T-cell (primary cell): ENCODE measurements at places on chromosomes 7 and 10.

DNA sequence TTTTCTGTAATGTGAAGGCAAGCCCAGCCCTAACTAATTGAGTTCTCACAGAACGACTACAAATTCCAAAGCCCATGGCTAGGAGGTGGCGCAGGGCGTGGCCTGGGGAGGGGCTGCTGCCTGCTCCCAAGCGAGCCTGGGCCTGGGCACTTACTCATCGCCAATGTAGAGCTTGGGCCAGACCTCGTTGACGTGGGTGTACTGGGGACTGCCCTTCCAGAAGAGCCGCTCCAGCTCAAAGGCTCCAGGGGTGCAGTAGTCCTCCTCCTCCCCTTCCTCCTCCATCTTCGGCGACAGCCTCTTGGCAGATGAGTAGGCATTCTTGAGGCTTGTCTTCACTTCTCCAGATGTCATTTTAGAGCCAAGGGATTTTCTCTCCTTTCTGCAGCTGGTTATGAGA lies 53.3 kb upstream of the SAMD8 start:
- no peak for DNase-seq
- H3K4me3 ChIP-seq = no peak overlapping the region
- H3K27me3 ChIP-seq = no peaks in the 10 kb centered on the region
- H3K4me1 ChIP-seq = no peaks in the 10 kb centered on the region
- H3K36me3 ChIP-seq = no peaks in the 10 kb centered on the region

DNA sequence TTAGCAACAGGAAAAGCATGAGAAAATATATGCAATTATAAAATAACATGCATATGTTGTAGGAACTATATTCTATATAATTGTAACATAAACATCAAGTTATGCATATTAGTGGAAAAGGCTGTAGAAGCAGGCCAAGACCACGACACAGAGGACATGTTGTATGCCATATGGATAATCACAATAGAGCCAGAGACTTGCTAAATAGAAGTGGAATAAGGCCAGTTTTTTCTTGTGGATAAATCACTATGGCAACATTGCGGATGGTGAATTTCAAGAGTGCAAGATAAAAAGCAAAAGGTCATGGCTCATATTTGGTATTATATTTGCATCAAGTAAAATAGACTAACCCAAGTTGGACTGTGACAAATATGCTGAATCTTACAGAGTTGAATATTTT lies 93.0 kb downstream of the PCDH15 start:
- no peaks in the 10 kb centered on the region for H3K4me1 ChIP-seq
- H3K4me3 ChIP-seq = no peak overlapping the region
- no peak for DNase-seq
- H3K36me3 ChIP-seq = no peaks in the 10 kb centered on the region
- H3K27me3 ChIP-seq = no peaks in the 10 kb centered on the region

DNA sequence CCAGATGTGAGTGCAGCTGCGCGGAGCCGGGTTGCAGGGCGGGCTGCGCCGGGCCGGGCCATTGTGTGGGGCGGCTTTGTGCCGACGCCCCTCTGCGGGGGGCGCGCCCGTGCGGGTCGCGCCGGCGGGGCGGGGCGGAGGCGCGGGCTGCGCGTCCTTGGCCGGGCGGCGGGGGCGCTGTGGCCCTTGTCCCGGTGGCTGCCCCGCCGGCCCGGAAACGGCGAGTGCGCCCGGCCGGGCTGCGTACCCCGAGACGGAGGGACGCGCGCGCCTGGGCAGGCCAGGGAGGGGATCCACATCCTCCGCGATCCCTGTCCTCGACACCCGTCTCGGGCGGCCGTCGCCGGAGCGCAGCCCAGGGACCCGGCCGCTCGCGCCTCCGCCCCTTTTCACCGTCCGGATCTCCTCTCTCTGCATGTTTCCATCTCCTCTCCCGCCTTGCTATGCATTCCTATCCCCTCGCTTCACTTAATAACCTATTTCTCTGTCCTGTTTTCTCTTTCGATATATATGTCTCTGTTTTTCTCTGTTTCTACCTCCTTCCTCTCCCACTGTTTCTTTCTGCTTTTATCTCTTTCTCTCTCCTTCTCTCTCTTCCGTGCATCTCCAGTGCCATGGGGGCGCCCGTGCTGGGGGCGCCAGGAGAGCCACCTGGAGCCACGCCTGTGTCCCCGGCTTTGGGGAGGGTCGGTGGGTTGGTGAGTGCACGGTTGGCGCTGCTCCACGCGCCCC lies 765 bp downstream of the PFKFB3 start:
- peak overlapping the region; percentile 59 for H3K4me3 ChIP-seq
- no peak overlapping the region for H3K27ac ChIP-seq
- no peaks in the 10 kb centered on the region for H3K27me3 ChIP-seq
- peaks cover 17% of the 10 kb centered on the region for H3K4me1 ChIP-seq
- DNase-seq = no peak
- H3K36me3 ChIP-seq = no peaks in the 10 kb centered on the region

- no peak overlapping the region for H3K27ac ChIP-seq
- no peak for DNase-seq
- H3K36me3 ChIP-seq = no peaks in the 10 kb centered on the region
- no peaks in the 10 kb centered on the region for H3K4me1 ChIP-seq
Observed at GRCh38 chr7:26989897-26990670, 105.7 kb downstream of the HOXA1 start.

GRCh38 chr7:129423700-129424410 lies 10.4 kb upstream of the STRIP2 start:
- no peak for DNase-seq
- H3K27me3 ChIP-seq = no peaks in the 10 kb centered on the region
- no peak overlapping the region for H3K27ac ChIP-seq
- H3K36me3 ChIP-seq = peaks cover 15% of the 10 kb centered on the region

- H3K36me3 ChIP-seq = no peaks in the 10 kb centered on the region
- no peaks in the 10 kb centered on the region for H3K27me3 ChIP-seq
- H3K4me3 ChIP-seq = no peak overlapping the region
- DNase-seq = no peak
- no peak overlapping the region for H3K27ac ChIP-seq
- no peaks in the 10 kb centered on the region for H3K4me1 ChIP-seq
Observed at GRCh38 chr10:34499612-34500279, 315.4 kb downstream of the PARD3 start.

DNA sequence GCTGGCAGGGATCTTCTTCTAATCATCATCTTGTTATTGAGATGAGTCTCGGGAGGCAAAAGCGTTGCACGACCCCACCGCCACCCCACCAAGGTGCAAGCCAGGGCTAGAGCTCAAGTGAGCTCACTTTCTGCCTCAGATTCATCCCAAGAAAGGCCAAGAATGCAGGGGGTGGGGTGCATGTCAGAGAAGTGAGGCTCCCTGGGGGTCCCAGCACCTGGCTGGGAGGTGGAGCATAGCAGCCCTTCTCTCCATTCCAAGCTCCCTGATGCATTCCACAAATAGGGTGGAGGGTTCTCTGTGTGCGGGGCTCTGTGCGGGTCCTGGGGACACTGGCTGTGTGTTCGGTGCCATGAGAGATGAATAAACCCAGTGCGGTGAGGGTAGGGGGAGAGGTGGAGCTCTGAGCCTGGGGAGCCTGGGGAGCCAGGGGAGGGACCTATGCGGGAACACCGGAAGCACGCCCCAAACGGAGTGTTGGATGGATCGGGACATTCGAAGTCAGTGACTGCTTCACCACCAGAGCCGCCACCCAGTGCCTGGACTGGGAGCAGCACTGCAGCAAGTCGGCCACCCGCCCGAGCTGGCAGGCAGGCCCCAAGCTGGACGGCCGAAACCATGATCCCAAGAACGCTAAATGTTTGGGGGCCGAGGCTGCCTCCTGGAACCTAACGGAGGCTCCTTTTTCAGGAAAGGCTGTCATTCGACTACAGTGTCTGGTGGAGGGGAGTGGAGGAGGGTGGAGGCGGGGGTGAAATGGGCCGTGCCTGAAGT lies 17.9 kb upstream of the HMX3 start:
- H3K4me3 ChIP-seq = no peak overlapping the region
- no peaks in the 10 kb centered on the region for H3K36me3 ChIP-seq
- H3K27me3 ChIP-seq = peaks cover 7% of the 10 kb centered on the region
- H3K4me1 ChIP-seq = no peaks in the 10 kb centered on the region

DNA sequence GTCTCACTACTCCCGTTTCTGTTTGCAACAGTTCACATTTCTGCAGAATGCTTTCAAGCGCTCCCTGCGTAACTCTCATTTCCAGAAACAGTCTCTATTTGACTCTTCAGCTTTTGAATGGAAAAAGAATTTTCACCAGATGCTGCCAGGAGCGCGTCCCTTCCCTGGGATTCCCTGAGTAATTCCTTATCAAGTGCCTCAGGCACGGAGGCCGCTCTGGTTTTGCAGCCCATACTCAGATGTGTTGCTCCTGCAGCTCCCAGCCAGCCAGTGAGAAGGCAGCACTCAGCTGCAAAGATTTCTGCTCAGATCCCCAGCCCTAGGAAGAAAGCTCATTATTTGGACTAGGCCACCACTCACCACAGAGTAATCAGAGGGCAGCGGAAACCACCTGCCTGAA lies 161.1 kb upstream of the CHST15 start:
- H3K4me3 ChIP-seq = no peak overlapping the region
- no peak overlapping the region for H3K27ac ChIP-seq
- no peak for DNase-seq
- H3K4me1 ChIP-seq = no peaks in the 10 kb centered on the region

DNA sequence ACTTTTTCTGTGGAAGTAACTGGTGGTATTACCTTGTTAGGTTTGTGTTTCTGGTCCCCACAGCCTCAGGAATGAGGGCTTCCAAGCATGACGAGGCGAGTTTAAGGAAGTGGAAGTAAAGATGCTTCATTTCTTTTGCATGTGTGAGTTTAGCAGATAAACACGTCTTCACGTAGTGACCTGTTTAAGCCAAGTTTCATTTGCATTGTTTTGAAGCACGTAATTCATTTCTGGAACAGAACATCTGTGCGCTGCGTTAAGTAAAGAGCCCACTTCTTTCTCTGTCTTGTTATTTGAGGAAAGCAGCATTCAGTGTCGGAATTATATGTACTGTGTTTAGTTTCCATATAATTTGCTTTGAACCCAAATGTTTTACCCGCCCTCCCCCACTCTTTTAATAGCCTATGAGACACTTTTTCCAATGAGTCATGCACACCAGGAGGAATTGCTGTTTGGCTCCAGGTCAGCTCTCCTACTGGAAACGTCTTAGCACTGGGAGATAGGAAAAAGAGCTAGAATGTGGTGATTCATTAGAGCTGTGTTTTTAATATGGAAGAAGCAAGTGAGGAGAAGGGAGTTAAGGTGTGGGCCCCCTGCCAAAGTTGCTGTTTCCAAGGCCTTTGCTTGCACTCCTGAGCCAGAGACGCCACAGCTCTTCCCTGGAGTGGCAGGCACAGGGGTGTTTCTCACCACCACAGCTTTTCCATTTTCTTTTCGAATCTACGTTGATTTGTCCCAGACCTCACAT lies 36.7 kb downstream of the BTBD16 start:
- H3K4me3 ChIP-seq = no peak overlapping the region
- no peak for DNase-seq
- no peaks in the 10 kb centered on the region for H3K4me1 ChIP-seq

DNA sequence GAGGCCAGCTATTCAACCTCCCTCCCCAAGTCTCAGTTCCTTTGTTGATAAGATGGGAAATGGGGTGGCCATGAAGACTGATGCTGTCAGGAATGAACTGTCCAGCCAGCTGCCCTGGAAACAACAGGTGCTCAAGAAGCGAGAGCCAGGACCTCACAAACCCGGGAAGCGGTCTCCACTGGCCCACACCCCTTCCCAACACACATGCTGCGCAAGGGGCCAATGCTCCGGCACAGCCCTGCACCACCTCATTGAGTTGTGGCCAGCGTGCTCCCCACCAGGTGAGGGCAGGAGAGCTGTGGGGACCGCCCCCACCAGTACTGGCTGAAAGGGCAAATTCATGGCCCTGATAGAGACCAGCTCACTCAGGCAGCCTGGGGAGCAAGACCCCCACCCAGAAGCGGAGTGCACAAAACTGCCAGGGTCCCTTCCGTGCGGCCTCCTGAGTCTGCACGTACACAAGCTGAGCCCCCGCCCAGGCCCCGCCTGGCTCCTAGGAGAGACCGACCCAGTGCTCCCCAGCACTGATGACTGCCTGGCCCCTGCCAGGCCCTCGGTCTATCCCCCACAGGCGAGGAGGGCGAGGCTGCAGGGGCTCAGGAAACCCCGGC lies 216.6 kb downstream of the MAD1L1 start:
- no peak overlapping the region for H3K27ac ChIP-seq
- no peak overlapping the region for H3K4me3 ChIP-seq
- no peaks in the 10 kb centered on the region for H3K27me3 ChIP-seq
- peaks cover 3% of the 10 kb centered on the region for H3K36me3 ChIP-seq
- peaks cover 5% of the 10 kb centered on the region for H3K4me1 ChIP-seq

DNA sequence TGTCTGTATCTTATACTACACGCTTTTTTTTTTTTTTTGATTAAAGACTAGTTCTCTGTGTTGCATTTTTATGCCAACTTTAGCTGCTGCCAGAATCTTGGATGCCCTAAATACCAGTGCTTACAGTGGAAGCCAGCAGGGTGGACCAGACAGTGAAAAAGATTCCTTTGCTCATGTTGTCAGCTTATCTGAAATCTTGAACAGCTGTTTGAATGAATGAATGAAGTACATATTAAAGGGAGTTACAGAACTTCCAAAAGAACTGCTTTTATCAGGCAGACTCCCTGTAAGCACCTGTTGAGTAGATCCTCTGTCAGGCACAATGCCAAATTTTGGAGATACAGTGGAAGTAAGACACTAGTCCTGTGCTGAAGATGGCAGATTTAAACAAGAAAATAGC lies 184.9 kb downstream of the PPP1R9A start:
- H3K27ac ChIP-seq = no peak overlapping the region
- DNase-seq = no peak
- no peaks in the 10 kb centered on the region for H3K27me3 ChIP-seq
- no peaks in the 10 kb centered on the region for H3K36me3 ChIP-seq
- H3K4me3 ChIP-seq = no peak overlapping the region

- H3K4me1 ChIP-seq = no peaks in the 10 kb centered on the region
- H3K36me3 ChIP-seq = no peaks in the 10 kb centered on the region
- H3K27me3 ChIP-seq = peaks cover 7% of the 10 kb centered on the region
- H3K27ac ChIP-seq = no peak overlapping the region
- no peak for DNase-seq
- H3K4me3 ChIP-seq = no peak overlapping the region
Observed at GRCh38 chr10:93722550-93722949, 20.2 kb upstream of the FRA10AC1 start.

- no peak overlapping the region for H3K4me3 ChIP-seq
- no peaks in the 10 kb centered on the region for H3K36me3 ChIP-seq
- H3K4me1 ChIP-seq = no peaks in the 10 kb centered on the region
- no peak overlapping the region for H3K27ac ChIP-seq
- no peaks in the 10 kb centered on the region for H3K27me3 ChIP-seq
Observed at GRCh38 chr7:81361769-81362312, 408.0 kb downstream of the HGF start.

GRCh38 chr7:12210179-12211053 lies 678 bp upstream of the TMEM106B start:
- H3K36me3 ChIP-seq = peaks cover under 1% of the 10 kb centered on the region
- H3K4me3 ChIP-seq = peak overlapping the region; percentile 66
- H3K27me3 ChIP-seq = no peaks in the 10 kb centered on the region
- peak overlapping the region; percentile 99 for H3K27ac ChIP-seq
- no peak for DNase-seq

- H3K4me1 ChIP-seq = peaks cover 5% of the 10 kb centered on the region
- DNase-seq = no peak
- H3K27ac ChIP-seq = peak overlapping the region; percentile 58
Observed at GRCh38 chr10:15860692-15861201, 440 bp upstream of the MINDY3 start.

- H3K36me3 ChIP-seq = no peaks in the 10 kb centered on the region
- DNase-seq = no peak
- H3K4me1 ChIP-seq = no peaks in the 10 kb centered on the region
- H3K4me3 ChIP-seq = no peak overlapping the region
- no peak overlapping the region for H3K27ac ChIP-seq
Observed at GRCh38 chr10:78860260-78860914, 208.4 kb upstream of the ZMIZ1 start.

- H3K4me3 ChIP-seq = no peak overlapping the region
- no peak for DNase-seq
- H3K4me1 ChIP-seq = peaks cover 6% of the 10 kb centered on the region
- no peak overlapping the region for H3K27ac ChIP-seq
Observed at GRCh38 chr10:112526906-112527305, 79.9 kb downstream of the VTI1A start.
